Right ventricle myocardium superior (tissue), 1 donor: ENCODE measurements at places on chromosomes 1 and 21. TPM values are rescaled to one million over a fixed set of nuclear protein-coding genes. Genes with fewer than 3 reads are reported as not detected.

Gene EPHA2
- 7.3 TPM for total RNA-seq

GRCh38 chr21:23861911-23862504 lies 1745.3 kb downstream of the MRPL39 start:
- no peak for DNase-seq

DNA sequence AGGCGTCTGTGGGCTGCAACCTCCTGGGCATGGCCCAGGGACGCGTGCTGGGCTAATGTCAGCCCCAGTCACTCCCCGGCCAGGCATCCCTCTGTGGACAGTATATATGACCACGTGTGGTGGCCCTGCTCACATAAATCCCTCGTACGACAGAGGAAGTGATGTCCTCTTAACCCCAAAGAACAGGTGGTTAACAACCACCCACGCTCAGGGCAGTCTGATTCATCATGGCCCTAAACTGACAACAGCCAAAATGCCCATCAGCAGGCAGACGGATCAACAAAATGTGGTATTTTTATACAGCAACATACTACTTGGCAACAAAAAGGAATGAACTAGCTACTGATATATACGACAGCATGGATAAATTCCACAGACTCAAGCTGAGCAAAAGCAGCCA lies 51.0 kb downstream of the ECE1 start:
- no peak for DNase-seq

DNA sequence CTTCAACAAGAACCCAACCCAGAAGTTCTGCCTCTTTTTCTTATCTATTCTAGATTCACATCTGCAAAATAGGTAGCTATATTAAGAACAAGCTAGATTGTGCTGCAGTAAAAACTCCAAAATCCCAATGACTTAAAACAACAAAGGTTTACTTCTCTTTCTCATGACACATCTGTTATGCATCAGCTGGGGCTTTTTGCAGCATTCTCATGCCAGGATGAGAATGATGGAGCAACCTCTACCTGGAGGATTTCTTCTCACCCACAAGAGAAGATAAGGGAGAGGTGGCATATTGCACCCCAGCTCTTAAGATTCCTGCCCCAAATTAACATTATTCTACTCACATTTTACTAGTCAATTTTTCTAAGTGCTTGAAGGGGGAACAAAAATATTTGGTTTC lies 152.3 kb upstream of the SPAG17 start:
- DNase-seq, result no peak

Gene RGS16
- total RNA-seq, result 1.0 TPM

Gene IVL
- total RNA-seq, result not detected

DNA sequence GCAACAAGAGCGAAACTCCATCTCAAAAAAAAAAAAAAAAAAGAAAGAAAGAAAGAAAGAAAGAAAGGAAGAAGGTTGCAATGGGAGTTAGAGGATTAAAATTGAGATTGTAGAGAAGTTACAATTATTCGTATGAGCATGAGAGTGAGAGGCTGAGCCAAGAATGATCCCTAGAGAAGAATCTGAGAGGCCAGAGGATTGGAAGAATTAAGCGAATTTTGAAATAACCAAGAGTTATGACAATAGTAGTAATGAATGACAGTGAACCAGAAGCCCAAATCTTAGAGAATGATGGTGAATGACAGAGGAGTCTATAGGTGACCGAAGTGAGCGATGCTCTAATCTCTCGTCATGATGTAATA lies 369 bp upstream of the ZYG11B start:
- DNase-seq, result no peak

Gene CYB561D1
- total RNA-seq, result 5.3 TPM

DNA sequence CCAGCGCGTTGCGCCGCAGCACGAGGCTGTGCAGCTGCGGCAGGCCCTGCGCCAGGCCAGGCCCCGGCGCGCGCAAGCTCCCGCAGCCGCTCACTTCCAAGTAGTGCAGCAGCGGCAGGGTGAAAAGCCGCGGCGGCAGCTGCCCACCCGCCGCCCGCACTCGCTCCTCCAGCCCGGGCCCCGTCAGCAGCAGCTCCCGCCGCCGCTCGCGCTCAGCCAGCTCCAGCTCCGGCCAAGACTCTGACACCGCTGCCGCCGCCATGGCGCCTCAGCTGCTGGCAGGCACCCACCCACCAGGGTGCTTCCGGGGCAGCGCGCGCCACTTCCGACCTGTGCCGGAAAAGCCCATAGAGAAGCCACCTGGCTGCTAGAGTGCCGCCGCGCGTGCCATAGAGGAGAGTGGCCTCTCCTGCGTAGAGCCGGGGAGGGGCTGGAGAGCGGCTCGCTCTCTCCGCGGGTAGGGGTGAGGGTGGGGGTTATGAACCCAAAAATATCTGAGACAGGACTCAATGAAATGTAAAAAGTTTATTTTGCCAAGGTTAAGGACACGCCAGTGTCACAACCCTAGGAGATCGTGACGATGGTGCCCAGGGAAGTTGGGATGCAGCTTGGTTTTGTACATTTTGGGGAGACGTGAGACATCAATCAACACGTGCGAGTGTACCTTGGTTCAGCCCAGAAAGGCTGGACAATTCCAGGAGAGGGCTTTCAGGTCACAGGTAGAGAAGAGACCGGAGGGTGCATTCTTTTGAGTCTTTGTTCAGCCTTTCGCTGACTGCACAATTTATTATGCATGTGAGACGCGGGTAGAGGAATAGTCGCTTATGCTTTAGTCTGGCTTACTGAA lies at the start of gene LRRC47:
TSS of gene LRRC47 (minus strand) at position 284 of the 847 bp plus-strand sequence. CDS start at position 262, 22 bp downstream.
- DNase-seq, result peak; percentile 98

Gene SRSF11
- 48.0 TPM for total RNA-seq
